ENCODE measurements at places on chromosomes 12 and 14. TPM values are rescaled to one million over a fixed set of nuclear protein-coding genes. Genes with fewer than 3 reads are reported as not detected.

GRCh38 chr14:46902837-46903236, 251.3 kb upstream of the RPL10L start:
- no peak for DNase-seq

GRCh38 chr12:55818140-55818728, 393 bp downstream of the ORMDL2 start:
- no peak for DNase-seq

DNA sequence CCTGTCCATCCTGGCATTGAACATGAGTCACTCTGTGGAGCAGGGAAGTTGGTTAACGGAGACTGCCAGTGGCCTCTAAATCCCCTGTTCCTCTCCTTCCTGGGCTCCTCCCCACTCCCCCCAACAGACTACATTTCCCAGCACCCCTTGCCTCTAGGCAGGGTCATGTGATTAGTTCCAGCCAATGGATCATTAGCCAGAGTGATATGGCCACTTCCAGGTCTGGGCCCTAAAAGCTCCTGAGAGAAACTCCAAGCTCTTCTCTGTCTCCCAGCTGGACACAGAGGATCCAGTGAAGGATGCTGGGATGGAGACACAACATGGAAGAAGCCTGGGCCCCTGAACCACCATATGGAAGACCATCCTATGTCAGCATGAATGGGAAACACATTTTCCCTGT, 54.4 kb upstream of the RFLNA start:
- DNase-seq, result no peak

DNA sequence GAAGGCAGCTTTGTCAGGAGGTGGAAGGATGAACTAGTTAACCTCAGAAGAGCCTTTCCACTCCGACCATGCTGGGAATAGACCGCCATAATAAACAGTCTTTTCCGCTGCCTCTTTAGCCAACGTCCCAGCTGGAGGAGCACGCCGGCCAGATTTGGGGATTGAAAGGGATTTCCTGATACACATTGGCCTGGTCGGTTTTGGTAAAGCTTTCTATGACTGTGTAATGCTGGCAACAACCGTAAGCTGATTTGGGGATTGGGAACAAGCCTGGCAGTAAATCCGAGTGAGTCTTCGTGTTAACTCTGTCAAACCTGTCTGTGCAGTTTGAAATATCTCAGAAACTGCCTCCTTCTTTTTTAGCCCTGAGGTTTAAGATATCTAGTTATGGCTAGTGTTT, 87.0 kb downstream of the DAD1 start:
- peak; percentile 45 for DNase-seq

DNA sequence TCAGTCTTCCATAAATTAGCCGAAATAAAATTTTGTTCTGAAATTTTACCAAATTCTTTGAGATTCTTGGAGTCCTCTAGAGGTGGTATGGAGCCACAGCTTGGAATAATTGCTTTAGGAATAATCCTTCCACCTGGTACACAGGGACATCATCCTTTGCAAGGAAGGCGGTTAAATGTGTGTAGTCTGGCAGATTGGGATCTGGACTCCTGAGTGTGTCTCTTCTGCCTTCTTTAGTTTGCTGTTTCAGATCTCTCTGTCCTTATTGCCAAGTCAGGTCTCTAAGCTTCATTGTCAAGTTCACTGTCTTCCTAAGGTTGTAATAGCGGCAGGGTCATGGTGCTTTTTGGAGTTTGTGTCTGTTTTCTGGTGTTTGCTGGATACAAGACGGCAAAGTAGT, 393.9 kb upstream of the RGS6 start:
- DNase-seq, result no peak

GRCh38 chr12:42957561-42958290, 368.2 kb upstream of the PRICKLE1 start:
- DNase-seq, result no peak

GRCh38 chr12:32272465-32272864, 126.9 kb upstream of the FGD4 start:
- no peak for DNase-seq

GRCh38 chr14:65817011-65817410, 404.5 kb downstream of the FUT8 start:
- DNase-seq, result no peak

The DIO3 gene
- polyA plus RNA-seq, result 5.8 TPM

The TESPA1 gene
- polyA plus RNA-seq, result not detected

The TMEM30B gene
- polyA plus RNA-seq, result 2.0 TPM

GRCh38 chr12:68746572-68747180, 700 bp downstream of the SLC35E3 start:
- peak; percentile 53 for DNase-seq

DNA sequence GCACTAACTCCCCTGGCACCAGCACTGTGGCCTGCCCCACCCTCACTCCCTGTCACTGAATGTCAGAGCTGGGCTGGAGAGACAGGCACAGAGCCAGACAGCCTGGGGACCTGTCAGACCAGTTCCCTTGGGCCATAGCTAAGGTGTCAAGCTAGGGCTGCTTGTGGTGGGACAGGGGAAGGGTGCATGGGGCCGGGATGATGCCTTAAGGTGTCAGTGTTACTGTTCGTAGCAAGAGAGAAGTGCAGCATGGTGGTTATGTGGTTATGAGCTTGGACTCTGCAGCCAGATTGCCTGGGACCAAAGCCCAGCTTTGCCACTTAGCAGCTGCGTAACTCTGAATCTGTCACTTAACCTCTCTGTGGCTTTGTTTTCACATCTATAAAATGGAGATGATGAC, 3.8 kb downstream of the RAPGEF3 start:
- DNase-seq, result no peak

Measured in muscle of arm (tissue), 14 donors.